GM20000 (cell line): ENCODE measurements at places on chromosomes 4 and X.

DNA sequence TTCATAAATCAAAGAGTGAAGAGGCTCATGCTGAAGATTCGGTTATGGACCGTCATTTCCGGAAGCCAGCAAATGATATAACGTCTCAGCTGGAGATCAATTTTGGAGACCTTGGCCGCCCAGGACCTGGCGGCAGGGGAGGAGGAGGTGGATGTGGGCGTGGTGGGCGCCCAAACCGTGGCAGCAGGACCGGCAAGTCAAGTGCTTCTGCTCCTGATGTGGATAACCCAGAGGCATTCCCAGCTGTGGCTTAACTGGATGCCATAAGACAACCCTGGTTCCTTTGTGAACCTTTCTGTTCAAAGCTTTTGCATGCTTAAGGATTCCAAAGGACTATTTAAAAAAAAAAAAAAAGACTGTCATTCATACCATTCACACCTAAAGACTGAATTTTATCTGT, 44.0 kb upstream of the EFNB1 start:
- no peak for DNase-seq

- no peak for DNase-seq
These were observed 35.1 kb downstream of the SH3KBP1 start for GRCh38 chrX:19852014-19853005.

DNA sequence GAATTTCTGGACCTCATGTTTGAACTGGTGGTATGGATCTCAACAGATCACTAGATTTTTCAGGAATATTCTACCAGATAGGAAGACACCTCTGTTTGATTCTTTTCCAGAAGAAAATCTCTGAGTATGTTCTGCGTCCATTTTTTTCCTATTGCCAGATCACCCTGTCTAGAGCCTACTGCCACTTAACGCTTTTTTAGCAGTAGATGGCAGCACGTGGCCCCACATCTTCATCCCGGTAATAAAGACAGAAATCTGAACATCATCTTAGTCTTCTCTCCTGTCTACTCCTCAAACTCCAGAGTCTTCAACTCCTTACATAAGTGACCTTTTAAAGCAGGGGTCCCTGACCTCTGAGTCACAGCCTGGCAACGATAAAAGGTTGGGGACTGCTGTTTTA, 184.7 kb downstream of the TMA16 start:
- DNase-seq, result peak; percentile 11

DNA sequence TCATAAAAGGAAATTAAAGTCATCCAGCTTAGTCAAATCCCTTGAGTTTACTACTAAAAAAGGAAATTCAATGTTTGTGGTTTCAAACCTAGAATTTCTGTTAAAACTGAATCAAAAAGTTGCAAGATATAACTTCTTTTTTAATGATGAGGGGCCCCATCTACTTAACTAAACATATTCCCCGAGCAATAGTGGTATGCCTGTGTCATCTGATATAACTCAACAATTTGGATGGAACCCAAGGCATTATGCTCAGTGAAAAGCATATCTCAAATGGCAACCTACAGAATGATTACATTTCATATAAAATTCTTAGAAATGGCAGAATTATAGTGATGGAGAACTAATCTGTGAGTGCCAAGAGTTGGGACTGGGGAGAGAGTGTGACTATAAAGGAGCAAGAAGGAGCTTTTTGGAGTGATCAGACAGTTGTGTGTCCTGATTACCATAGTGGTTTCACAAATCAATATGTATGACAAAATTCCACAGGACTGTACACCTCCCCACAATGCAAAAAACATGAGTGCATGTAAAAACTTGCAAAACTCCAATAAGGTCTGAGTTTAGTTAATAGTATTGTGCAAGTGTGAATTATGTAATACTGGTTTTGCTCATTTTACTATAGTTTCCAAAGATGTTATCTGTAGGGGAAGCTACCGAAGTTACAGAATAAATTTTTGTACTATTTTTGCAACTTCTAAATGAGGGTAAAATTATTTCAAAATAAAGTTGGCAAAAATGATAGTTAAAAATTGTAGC, 323.2 kb downstream of the ARHGAP24 start:
- no peak for DNase-seq

- no peak for DNase-seq
These were observed 473.4 kb downstream of the PCDH7 start for GRCh38 chr4:31193521-31193920.

DNA sequence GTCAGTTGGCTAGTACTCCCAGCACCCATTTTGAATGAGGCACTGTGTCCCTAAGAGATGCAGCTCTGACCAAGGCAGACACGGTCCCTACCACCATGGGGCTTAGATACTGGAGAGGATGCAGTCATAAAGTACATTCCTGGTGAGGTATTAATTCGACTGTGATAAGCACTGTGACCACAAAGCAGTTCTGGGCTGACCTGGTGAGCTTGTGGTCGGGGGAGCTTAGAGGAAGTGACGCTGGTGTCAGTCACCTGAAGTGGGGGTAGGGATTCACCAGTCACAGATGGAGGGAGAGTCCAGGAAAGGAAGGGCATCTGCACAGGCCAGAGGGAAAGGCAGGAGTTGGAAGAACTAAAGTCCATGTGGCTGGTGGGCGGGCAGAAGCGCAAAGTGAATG, 15.8 kb upstream of the CLTRN start:
- DNase-seq, result peak; percentile 4

GRCh38 chr4:132557660-132558059, 591.4 kb upstream of the PCDH10 start:
- DNase-seq, result no peak

DNA sequence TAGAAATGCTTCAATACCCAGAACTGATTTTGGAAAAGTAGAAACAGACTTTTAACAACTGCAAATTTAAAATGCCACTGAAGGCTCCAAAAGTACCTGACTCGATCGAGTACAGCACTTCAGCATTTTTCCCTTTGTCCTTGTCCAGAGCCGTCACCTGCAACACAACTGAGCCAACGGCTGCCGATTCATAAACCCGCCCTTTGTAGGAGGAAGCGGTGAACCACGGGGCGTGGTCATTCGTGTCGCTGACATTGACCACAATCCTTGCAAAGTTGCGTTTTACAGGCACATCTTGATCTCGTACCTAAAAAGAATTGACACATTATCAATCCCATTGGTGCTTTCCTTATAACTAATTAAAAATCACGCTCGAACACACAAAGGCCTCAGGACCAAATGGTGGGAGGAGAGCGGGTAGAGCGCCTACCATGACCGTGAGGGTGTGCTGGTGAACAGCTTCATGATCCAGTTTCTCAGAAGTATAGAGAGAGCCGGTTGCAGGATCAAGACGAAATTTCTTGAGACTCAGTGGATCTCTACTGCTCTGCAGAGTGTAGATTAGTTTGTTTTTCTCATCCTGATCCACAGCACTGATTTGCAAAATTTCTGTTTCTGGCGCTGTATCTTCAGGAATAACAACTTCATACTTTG, 72.8 kb upstream of the MTNR1A start:
- DNase-seq, result no peak

- DNase-seq, result no peak
These were observed 384.6 kb upstream of the IGFBP7 start for GRCh38 chr4:57494821-57495220.

DNA sequence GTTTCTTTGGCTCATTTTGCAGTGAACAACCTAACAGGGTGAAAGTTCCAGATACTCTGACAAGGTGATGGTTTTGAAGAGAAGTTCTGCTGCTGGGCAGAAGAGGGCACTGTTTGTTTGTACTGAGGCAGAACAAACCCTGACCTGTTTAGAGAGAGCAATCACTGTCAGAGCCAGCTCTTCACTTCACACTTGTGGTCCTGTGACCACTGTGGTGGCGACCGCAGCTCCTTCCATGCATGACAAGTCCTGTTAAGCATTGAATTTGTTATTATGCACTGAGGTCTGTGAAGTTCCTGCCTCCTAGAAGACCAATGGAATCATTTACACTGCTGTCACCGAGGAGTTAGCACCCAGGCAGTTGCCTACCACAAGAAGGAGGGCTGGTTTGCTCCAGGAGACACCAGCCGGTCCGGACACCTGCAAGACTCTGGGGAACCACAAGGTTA, 86.6 kb downstream of the ZNF330 start:
- DNase-seq, result peak; percentile 83

GRCh38 chr4:80197601-80198440, 518 bp downstream of the PRDM8 start:
- DNase-seq, result no peak

- no peak for DNase-seq
These were observed 20.5 kb downstream of the HADH start for GRCh38 chr4:108010167-108010566.

- DNase-seq, result no peak
These were observed 385.2 kb downstream of the BMPR1B start for GRCh38 chr4:95142932-95143331.

GRCh38 chr4:16136827-16137226, 53.0 kb upstream of the PROM1 start:
- DNase-seq, result no peak

GRCh38 chr4:81227138-81227537, 12.1 kb upstream of the PRKG2 start:
- no peak for DNase-seq

GRCh38 chr4:77471821-77472495, 133.7 kb upstream of the CXCL13 start:
- no peak for DNase-seq

- no peak for DNase-seq
These were observed 17.0 kb downstream of the GSTCD start for GRCh38 chr4:105725623-105726022.

DNA sequence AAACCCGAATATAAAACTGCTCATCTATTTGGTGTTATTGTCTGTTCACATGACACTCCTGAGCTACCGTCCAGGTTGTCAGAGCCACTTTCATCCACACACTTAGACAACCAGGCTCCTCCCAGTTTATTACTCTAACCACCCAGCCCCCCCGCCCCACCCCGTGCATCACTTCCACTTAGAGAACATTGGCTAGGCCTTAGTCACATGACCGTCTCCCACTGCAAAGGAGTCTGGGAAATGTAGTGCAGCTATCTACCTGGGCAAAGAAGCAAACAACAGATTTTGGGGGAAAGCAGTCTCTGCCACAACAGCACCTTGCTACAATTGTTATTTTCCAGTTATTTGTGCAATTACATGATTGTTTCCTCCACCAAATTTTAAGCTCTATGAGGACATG, 57.6 kb upstream of the RBPJ start:
- DNase-seq, result no peak

DNA sequence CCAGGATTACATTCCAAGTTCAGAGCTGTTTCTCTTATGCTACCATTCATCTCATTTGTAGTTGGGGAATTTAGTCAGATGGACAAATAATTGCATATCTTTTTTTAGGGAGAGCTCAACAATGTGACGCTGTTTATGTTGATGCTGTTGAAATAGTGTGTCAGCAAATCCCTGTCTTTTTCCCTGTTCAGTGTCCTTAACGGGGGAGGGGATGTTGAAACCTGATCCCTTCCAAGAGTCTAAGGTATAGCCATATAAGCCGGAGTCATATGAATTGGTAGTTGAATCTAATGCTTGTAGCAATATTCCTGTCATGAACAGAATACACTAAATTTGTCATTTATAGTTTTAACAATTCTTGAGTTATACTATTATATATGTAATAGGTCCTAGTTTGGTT, 293.5 kb upstream of the FAT1 start:
- DNase-seq, result no peak

DNA sequence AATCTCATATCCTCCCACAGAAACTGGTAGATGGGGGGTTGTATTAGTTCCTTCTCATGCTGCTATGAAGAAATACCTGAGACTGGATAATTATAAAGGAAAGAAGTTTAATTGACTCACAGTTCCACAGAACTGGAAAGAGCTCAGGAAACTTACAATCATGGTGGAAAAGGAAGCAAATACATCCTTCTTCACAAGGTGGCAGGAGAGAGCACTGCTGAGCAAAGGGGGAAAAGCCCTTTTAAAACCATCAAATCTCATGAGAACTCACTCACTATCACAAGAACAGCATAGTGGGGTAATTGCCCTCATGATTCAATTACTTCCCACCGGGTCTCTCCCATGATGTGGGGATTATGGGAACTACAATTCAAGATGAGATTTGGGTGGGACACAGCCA, 250.5 kb upstream of the GPRIN3 start:
- DNase-seq, result no peak

DNA sequence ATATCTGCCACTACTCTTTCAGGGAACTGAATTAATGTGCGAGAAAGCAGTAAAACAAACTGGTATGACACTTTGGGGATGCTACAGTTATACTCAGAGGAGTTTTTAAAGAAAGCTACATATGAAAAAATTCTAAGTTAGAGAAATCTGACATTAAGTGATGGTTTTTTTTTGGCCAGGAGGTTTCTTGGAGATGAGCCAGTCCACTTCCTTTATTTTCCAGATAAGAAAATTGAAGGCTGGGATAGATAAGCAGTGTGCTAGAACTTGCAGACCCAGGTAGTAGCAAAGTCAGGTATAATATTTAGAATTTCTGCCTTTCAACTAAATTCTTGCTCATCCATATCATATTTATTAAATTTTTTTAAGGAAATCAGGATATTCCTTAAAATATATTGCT, 106.8 kb downstream of the FAT4 start:
- no peak for DNase-seq

DNA sequence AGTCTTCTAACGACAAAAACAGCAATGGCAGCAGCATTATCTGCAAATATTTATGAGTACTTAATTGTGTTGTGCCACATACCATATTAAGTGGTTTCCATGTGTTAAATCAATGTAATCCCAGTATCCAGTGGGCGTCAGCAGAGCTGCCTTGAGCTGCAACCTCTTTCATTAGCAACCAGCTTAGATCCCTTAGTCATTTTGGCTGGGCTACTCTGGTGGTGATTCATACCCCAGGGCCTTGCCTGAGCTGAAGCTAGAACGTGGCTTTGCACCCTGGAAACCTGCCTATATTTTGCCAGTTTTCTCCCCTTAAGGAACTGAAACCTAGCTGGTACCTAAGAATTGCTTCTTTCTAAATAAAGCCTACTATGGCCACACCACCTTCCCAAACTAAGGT, 474.3 kb upstream of the FTHL17 start:
- DNase-seq, result no peak

GRCh38 chrX:39431893-39432292, 630.6 kb downstream of the MID1IP1 start:
- DNase-seq, result no peak

DNA sequence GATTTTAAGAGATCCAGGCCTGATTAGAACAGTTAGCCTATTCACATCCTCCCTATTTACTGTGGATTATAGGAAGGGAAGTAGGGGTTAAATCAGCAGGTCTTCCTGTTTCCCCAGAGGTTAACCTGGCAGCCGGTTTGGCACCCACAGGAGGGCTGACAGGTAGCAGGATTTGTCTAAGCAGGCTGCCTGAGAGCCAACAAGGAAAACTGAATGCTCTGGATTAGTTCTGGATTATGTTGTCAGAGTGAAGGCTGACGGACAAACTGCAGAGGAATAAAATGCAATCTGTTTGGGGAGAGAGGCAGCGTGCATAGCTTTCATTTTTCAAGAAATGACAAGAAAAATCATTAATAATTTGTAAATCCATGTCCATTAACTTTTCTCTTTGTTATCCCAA, 397.1 kb upstream of the FAM241A start:
- DNase-seq, result no peak
